ENCODE measurements at places on chromosomes 16 and 17.
A peak's percentile ranks its signal among the peaks of the same experiment; 100 is the strongest.

DNA sequence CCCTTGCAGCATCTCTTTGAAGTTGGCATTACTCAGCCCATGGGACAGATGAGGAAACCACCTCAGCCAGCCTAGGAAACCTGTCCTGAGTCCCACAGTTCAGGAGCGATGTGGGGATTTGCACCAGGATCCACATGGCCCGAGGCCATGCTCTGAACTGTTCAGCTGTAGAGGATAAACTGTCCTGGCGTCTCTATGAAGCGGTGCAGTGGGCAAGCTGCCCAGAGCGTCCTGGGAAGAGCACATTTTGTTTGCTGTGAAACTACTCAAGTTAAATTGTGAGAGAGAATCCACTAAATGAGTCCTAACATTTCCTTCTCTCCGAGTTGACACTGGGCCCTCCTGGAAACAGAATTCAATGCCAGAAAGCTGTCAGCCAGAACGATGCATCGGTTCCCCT is 276.6 kb upstream of the TNRC6C start:
- no peak for DNase-seq

DNA sequence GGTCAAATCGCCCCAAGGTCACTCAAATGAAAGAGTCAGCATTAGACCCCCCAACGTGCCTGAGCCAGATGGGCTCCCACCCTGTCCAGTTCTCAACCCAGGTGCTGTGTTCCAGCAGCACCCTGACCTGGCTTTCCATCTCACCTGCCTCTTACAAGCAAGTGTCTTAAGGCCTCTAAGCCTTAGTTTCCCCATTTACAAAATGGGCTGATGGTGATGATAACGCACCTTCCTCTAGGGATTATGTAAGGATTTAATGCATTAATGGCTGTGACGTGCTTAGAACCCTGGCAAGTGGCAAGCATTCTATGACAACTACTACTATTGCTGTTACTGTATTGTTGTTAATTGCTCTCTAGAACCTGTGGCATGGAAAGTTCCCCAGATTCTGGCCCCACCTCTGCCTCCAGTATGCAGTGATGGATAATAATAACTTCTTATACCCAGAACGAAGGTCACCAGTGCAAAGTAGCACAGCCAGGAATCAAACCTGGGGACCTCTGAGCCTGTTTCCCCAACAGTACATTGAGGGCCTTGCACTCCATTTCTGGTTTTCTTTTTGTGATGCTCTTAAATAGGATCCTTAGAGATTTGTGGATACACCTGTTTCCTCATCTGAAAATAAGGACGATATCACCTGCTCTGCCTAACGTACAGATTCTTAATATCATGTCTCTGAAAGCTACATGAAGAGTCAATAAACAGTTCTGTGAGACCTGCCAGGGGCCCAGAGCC is 3.3 kb upstream of the SLC25A39 start:
- no peak for DNase-seq

DNA sequence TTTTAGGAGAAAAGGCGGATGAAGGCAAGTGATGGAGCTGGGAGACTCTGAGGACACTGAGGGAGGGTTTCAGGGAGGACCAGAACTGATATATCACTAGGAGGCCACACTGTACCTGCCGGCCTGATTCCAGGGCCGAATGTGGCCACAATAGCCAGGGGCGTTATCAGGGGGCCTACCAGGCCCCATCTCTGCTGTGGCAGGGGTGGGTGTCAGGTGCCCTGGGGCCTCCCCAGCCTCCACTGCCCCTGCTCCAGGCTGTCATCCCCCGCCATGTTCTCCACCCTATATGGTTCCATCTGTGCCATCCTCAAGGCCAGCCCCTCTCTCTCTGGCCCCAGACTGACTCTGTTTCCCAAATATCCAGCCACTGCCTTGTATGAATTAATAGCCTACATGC is 246.5 kb downstream of the GSG1L start:
- DNase-seq, result no peak

DNA sequence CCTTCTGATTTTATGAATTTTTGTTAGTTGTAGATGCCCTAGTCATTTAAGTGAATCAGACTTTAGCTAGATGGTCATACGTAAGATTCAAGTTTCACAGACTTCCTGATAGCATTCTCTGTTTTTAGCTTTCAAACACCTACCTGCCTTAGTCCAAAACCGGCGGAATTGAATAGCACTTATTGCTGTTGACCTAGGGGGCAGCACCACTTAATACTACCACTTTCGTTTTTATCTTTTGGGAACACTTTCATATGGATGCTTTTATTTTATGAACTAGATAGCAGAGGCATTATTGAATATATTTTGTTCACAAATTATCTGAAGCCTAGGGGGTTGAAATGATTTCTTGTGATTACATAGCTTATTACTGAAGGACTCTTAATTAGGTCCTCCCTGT is 31.5 kb downstream of the TADA2A start:
- DNase-seq, result no peak

DNA sequence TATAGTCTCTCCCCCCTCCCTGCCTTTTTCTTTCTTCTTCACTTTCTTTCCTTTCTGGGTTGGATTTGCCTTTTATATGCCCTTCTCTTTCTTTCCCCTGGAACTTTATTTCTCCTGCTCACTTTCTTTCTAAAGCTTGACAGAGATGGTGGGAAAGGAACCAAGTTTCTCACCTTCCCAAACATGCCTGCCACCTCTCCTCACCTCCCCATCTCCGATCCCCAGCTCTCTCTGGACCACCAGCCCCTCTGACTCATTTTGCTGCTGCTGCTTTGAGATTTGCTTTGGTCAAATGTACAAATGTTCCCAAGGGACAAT is 6.7 kb upstream of the LHX1 start:
- no peak for DNase-seq

- no peak for DNase-seq
These were observed 33.3 kb downstream of the TRIM25 start for GRCh38 chr17:56880571-56880970.

DNA sequence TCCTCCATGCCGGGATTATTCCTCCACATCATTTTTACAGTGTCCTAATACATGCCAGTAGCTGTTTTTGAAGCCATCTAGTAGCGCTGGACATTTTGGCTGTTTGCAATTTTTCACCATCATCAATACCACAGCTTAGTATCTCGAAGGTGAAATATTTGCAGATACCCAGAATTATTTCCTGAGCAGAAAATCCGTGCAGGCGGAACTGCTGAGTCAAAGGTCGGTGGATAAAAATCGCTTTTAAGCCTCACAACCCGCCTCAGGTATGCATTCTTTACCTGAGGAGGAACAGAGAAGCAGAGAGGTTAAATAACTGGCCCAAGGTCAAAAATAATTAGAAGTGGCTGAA is 584 bp upstream of the TNRC6A start:
- no peak for DNase-seq

GRCh38 chr17:6427279-6427781 is 7.6 kb downstream of the AIPL1 start:
- DNase-seq, result peak; percentile 10

DNA sequence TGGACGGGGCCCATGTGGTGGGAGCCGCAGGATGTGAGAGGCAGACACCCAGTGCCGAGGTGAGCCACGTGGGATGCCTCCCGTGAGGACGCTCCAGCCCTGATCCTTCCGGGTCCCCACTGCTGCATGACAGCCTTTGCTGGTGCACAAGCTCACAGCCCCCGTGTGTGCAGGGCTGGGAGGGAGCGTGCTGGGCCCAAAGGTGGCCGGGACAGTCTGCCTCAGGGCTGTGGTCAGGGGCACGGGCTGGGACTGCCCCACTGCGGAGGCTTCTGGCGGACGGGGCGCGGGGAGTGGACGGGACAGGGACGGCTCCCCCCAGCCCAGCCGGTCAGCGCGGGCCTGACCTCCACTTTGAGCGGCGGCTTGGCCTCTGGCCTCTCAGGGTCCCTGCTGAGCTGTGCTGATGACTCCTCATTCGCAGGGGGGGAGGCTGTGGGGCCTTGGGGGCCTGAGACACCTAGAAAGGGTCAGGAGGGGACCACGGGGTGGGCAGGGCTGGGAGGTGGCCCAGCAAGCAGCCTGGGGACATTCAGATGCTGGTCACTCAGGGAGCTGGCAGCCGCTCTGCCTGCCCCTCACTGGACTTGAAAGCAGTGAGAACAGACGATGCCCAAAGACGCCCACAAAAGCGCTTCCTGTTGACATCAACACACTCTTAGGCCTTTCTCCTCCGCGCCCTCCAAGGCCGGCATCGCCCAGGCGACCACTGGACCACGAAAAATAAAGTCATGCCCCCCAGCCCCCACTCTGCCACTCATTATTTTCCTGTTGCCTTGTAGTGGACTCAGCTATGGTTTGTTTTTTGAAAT is 9.3 kb upstream of the METRNL start:
- DNase-seq, result no peak

DNA sequence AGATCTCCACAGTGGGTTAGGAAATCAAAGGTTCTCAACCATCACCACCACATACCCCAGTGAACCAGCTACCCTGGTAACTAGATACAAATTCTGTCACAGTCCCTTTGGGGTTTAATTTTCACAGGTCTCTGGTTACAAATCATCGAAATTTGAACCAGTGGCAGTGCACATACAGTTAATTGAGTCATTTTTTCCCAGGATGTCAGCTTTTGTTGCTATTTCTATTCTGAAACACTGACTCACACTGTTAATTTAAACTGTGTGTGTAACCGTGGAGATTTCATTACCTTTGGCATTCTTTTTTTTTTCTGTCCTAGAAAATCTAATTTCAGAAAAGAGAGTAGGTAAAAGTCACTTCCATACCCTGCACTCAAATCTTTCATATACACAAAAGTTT is 511.5 kb downstream of the TOX3 start:
- no peak for DNase-seq

DNA sequence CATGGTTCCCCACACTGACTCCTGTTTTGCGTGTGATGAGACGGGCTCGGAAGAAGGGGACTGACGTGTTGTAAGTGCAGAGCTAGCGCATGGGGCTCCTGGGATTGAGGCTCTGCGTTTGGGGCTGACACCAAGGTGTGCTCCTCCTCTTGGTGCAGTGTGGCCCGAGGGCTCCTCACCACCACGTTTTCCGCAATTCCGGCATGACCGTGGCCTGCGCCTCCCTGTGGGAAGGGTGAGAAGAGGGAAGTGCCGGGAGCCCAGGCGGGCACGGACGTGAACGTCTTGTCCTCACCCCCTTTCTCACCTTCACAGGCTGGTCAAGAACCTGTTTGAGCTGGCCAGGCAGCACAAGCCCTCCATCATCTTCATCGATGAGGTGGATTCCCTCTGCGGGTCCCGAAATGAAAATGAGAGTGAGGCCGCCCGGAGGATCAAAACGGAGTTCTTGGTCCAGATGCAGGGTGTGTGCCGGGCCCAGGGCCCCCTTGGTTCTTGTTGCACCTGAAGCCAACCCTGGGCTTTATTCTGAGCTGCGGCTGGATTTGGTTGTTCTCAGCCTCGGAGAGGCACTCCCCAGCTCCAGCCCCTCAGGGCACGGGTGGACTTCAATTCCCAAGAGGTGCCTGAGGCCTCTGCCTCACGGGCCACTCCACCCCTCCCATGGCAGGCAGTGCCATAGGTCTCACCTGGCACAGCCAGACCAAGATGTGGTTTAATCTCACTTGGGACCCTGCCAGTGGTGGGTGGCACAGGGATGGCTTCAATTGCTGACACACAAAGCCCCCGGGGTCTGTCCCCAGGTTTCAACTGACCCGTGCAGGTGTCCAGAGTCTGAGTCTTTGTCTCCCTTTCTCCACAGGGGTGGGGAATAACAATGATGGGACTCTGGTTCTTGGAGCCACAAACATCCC is 8.9 kb downstream of the VPS4A start:
- DNase-seq, result no peak

DNA sequence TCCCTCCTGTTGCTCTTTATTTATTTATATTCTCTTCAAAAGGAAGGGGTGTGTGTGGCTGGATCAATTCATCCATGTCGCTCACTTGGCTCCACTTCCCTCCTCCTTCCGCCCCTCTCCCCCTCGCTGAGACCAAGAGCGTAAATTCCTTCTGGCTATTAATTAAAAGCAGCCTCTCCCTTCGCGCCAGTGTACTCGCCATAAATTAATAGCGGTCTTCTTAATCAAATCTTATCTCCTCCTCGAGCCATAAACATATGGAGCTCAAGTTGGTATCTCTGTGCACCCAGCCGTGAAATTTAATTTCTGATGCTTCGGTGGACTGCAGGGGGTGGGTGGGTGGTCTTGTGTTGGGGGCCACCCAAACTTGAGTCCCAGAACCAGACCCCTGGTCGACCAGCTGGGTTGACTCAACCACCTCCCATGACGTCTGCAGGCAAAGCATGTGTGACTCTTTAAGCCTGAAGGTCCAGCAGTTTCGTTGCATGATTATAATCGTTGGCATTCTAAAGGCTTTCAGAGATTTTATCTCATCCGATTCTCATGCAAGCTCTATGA is 57.9 kb downstream of the SDK2 start:
- no peak for DNase-seq

DNA sequence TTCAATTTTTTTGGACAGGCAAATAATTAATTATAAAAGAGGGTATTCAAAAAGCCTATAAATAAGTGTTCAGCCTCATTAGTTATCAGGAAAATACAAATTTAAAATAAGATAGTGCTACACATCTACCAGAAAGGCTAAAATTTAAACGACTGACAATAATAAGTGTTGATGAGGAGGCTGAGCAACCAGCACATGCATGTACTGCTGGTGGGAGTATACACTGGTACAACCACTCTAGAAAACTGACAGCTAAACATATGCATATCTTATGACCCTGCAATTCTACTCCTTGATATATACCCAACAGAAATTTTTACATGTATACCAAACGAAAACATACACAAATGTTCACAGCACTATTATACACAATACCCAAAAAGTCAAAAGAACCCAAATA is 27.1 kb downstream of the XPO6 start:
- DNase-seq, result no peak

DNA sequence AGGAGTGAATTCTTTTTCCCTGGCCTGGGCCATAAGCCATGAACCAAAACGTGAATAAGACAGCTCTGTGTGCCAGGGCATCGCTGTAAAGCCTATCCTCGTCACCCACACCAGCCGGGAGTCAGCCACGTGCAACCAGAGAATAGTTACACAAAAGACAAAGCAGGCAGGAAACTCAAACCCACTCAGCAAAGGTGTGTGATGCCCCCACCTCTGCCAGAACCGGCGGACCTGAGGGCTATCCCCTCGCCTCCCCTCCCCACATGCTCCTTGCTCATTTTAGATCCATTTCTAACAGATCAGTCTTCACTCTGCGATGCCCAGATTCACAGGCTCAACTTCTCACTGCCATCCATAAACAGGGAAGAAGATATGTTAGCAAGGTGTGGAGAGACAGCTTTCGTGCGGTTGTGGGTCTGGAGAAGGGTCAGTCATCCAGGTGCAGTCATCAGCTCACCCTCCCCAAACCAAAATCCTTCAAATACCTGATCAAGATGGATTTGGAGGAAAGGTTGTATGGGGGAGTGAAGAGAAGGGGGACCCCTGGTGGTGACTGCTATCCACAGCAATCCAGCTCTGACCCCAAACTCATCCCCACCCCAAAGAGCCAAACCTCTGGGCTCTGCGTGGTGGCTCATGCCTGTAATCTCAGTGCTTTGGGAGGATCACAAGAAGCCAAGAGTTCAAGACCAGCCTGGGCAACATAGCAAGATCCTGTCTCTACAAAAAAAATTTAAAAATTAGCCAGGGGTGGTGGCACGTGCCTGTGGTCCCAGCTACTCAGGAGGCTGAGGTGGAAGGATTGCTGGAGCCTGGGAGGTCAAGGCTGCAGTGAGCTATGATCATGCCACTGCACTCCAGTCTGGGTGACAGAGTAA is 219.2 kb downstream of the C16orf78 start:
- DNase-seq, result no peak

Measured in stimulated activated CD8-positive, alpha-beta memory T cell treated with anti-CD3 and anti-CD28 coated beads, Interleukin-4, amount 100 ng/mL, for 24 hours (primary cell).